ENCODE measurements at places on chromosomes 11 and 22.

- peaks cover 37% of the 10 kb centered on the region for H3K4me1 ChIP-seq
- DNase-seq, result no peak
- H3K27ac ChIP-seq, result no peak overlapping the region
- peaks cover 3% of the 10 kb centered on the region for H3K27me3 ChIP-seq
- peak overlapping the region; percentile 97 for H3K4me3 ChIP-seq
These were observed 2.3 kb downstream of the CTSC start for GRCh38 chr11:88335284-88335683.

DNA sequence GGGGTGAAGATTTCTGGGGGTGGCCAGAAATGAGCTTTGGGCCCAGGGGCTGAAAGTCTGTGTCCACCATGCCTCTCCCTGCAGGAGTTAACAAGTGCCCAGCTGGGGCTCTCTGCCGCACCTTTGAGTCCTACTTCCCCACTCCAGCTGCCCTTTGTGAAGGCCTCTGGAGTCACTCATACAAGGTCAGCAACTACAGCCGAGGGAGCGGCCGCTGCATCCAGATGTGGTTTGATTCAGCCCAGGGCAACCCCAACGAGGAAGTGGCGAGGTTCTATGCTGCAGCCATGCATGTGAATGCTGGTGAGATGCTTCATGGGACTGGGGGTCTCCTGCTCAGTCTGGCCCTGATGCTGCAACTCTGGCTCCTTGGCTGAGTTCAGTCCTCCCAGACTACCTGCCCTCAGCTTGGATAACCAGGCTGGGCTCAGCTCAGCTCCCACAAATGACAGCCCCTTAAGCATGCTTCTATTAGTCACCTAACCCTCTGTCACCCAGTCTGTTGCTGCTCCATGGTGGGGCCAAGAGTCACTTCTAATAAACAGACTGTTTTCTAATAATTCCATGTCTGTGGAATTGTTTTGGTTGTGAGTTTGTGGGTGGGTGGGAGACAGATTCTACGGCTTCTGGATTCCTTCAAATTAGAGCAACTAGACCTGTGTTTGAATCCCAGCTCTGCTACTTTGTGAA, 3.0 kb upstream of the INPPL1 start:
- peaks cover 61% of the 10 kb centered on the region for H3K4me1 ChIP-seq
- H3K27me3 ChIP-seq, result peaks cover 9% of the 10 kb centered on the region
- H3K4me3 ChIP-seq, result no peak overlapping the region
- peak overlapping the region; percentile 18 for H3K27ac ChIP-seq
- H3K36me3 ChIP-seq, result no peaks in the 10 kb centered on the region
- DNase-seq, result no peak

- H3K36me3 ChIP-seq, result peaks cover 10% of the 10 kb centered on the region
- H3K27me3 ChIP-seq, result no peaks in the 10 kb centered on the region
- DNase-seq, result no peak
These were observed 39.8 kb downstream of the CSTPP1 start for GRCh38 chr11:46976182-46976854.

DNA sequence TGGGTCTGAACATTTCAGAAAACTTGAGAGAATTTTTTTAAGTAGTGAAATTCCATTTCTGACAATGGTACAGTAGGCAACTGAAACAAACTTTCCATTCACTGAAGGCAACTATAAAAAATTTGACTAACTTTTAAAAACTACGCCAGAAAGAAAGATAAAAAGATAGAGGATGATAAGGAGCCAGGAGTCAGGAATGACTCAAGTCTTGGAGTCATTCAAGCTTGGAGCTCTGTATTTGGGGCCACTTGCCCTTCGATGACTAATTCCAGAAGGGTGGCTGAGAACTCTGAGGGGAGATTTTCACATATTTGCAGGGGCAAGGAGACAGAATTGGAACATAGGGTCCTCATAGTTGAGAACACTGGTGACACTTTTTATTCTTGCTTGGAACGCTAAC, 1083.2 kb upstream of the CNTN5 start:
- H3K4me1 ChIP-seq, result no peaks in the 10 kb centered on the region
- no peak overlapping the region for H3K4me3 ChIP-seq

DNA sequence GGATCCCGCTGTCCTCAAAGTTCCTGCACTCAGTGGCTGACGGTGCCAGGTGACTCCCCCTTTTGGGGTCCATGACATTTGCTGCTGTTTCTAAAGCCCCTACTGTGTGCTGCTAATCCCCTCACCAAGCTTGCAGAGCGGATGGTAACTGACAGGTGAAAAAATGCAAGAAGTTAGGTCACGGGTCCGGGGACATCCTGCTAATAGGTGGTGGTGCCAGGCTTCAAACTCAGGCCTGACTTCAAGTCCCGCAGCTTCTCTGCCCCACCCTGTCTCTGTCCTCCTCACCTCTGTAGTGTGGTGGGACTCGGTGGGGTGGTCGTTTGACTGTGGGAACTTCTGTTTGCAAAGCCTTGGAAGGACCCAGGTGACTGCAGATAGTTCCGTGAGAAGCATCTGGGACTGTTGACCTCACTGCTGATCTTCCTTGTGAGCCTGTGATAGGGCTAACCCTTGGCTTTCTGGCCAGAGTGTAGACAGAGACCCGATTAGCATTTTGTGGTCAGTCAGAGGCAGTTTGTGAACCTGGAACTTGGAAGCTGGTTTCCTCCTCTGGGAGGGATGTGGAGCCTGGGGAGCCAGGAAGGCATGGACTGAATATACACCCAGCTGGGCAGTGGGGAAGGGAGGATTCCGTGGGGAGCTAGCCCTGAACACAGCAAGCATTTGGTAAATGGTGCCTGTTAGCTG, 115.4 kb upstream of the OR4B1 start:
- H3K27ac ChIP-seq, result no peak overlapping the region
- peaks cover 49% of the 10 kb centered on the region for H3K4me1 ChIP-seq
- H3K4me3 ChIP-seq, result no peak overlapping the region
- peaks cover 7% of the 10 kb centered on the region for H3K27me3 ChIP-seq
- H3K36me3 ChIP-seq, result no peaks in the 10 kb centered on the region
- DNase-seq, result no peak

DNA sequence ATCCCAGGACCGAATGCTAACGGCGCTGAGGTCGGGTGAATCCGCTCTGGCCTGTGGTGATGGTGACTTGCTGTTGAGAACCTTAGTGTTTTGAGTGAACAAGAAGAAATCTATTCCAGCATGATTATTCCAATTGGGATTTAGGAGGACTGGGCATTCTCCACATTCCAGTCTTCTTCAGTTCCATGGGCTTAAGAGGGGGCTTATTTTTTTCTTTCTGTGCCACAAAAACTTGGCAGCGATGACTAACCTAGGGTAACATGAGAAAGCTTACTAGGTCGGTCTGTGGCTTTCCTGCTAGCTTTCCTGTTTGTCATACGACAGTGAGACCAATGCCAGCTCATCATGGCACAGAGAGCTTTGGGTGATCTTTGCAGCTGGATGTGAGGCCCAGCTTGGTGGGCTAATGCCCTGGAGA, 62.9 kb upstream of the ATXN10 start:
- H3K36me3 ChIP-seq, result peaks cover 4% of the 10 kb centered on the region
- no peak for DNase-seq
- peaks cover 39% of the 10 kb centered on the region for H3K4me1 ChIP-seq

- no peaks in the 10 kb centered on the region for H3K27me3 ChIP-seq
- H3K4me1 ChIP-seq, result no peaks in the 10 kb centered on the region
- no peak overlapping the region for H3K27ac ChIP-seq
- DNase-seq, result peak; percentile 6
- no peaks in the 10 kb centered on the region for H3K36me3 ChIP-seq
These were observed 13.2 kb upstream of the OR4C12 start for GRCh38 chr11:49995565-49995964.

Measured in nephron progenitor cell (in vitro differentiated cells).